ENCODE measurements at places on chromosomes 11 and 22.

DNA sequence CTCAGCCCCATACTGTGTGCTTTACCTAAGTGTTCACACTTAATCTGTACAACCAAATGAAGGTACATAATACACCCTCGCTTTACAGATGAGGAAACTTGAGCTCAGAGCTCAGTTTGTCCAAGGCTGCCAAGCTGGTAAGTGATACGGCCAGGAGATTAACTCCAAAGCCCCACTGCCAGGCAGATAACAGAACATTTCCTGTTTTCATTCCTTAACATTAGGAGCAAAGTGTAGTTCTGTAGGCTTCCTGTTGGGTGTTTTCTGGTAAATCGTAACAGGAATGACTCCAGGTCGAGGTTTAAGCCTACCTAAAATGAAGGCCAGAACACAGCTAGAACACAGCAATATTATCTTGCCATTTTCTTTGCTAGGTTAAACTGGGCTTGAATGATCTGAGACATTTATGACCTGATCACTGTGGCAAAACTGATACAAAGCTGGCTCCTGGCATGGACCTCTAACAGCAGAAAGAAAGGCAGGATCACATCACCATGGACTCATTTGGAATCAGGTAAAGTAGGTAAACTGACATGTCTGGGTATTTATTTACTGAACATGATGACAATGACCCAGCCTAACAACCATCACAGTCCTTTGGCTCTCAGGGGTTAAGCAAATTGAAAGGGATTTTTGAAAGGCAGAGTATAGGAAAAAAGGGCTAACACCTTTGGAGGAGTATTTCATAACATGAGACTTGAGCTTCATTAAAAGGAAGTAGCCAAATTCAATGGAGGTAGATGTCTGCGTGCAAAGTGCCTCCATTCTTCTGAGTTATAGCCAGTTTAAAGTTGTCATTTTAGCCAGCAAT, 3.9 kb upstream of the NUP50 start:
- no peak for DNase-seq

GRCh38 chr22:44676441-44677352, 25.3 kb upstream of the PRR5 start:
- DNase-seq: no peak

DNA sequence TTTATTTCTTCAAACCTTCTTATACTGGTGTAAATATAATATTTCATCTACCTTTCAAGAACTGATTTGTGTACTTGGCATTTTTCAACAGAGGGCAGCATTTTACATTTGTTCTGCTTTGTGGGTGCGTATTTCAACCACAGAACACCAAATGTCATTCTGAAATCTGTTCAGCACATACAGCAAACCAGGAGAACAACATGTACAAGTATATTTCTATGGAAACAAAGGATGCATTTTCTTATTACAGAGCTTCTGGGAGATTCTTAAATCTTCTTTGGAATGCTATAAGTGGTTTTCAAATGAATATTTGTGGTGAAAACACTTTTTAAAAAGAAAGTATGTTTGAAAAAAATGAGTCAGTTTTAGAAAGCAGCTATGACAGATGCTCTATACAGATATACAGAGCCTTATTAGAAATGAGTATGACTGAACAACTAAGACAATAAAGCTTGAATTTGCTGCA, 946.0 kb downstream of the FAM181B start:
- DNase-seq: no peak

DNA sequence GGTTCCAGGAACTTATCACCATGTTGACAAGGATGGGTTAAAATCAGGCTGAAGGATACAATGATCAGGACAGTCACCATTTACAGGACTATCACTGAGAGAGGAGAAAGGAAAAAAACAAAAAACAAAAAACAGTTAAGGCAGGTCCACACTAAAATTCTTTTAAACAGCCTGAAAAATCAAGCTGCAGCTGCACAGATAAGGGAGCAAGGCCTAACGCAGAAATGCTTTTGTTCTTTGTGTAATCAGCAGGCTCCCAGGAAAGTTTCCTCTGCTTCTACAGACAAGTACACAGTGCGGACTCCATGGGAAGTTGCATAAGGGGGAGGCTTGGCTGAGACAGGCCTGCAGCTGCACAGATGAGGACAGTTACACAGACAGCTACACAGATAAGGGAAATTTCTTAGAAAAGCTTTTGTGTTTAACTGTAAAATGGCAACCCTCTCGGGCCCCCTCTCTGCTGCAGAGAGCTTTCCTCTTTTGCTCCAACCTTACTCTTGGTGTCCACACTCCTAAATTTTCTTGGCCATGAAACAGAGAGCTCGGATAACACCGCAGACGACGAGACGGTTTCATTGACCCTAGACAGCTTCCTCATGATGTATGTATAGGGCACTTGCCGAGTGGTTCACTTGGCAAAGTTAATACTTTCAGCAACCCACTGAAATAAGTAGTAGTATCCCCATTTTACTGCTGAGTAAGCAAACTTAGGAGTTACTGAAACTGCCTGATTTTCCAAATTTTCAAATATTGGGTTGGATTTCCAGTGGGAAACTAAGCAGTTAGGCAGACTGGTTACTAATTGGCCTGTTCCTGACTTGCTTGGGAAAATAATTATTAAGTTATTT, 45.5 kb downstream of the PIWIL3 start:
- DNase-seq: no peak

DNA sequence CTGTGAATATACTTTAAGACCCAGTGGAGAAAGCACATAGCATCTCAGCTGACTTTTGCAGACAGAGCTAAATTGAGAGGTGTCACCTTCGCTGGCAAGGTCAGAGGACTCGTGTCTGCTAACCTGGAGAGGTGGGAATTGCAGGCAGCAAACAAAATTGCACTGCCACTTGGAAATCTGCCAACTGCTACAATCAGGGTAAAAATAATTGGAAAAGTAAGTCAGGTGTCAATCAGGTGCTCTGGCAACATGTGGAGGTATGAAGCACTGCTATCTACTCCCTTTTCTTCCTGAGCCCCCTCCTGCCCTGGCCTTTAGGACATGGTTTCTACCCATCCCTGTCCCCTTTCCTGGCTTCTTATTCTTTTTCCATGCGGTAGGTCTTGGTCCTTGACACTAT, 24.1 kb upstream of the LRRC55 start:
- DNase-seq: no peak

DNA sequence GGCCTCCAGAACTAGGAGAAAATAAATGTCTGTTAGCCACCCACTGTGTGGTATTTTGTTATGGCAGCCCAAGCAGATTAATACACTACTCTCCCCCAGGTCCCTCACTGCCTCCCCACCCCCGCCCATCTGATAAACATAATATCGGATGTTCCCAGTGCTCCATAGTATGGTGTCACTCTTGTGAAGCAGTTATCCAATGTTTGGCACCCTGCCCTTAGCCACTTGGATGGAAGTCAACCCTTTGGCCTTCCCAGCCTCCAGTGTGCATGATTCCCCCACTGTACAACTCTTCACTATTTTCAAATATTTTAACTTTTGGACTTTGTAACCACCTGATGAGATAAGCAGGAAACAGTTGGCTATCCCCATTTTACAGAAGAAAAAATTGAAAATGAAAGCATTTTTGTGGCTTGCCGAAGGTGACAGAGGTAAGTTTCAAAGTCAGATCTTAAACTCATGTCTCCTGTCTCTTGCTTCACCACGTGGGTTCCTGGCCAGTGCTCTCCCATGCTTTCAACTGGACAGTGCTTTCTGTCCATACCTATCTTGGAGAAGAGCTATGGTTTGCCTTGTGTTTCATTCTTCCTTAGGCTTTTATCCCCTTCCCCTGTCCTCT, 53.2 kb downstream of the ALX4 start:
- DNase-seq: no peak

DNA sequence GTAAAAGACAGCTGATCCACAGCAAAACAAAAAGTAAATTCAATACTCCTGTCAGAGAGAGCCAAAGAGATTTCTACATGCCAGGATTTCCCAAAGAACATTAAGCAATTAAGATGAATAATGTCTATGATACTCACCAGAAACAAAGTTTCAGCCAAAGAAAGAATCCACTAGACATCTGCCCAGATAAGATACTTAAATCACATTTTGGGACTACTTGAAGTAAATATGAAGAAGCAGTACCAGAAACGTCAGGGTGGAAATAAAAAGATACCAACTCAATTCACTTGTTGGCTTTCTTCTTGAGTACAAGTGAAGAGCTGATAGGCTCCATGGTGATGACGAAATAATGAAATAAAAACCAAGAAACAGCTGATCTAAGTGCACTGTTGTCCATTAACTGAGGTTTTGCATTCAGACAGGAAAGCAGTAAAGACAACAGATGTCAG, 31.6 kb upstream of the ARHGAP32 start:
- peak; percentile 44 for DNase-seq

DNA sequence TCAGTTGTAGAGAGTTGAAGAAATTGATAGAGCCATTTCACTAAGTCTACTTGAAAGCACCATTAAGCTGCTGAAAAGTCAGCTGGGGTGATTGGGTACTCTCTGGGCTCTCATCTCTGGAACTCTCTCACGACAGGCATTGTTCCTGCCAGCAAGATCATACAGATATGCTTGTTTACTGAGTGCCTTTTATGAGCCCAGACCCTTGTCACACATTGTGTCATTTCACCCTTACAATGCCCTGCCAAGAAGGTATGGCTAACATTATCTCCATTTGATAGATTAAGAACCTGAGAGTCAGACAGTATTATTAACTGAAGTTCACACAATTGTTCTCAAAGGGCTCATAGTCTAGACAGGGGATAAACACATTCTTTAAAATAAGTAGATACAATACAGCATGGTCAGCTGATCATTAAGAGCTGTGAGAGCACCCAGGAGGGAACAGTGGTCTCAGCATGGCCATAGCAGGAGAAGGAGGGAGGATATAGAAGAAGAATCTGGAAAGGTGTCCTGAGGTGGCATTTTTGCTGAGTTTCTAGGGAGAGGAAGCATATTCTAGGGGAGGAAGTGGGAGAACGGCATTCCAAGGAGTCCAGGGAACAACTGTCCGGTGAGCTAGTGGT, 580.5 kb downstream of the INSC start:
- no peak for DNase-seq

DNA sequence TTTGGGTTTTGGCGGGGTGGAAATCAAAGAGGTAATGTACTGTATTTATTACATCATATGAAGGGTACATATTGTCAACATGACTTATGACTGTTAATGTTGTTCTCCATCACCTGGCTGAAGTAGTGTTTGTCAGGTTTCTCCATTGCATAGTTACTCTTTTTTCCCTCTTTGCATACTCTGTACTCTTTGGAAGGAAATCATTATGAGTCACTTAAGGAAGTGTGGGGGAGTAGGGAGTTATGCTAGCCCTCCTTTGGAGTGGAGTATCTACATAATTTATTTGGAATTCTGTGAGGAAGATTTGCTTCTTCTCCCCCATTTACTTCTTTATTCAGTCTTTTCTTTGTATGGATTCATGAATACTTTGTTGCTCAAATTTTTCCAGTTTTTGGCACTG, 3.6 kb upstream of the PGR start:
- DNase-seq: no peak

DNA sequence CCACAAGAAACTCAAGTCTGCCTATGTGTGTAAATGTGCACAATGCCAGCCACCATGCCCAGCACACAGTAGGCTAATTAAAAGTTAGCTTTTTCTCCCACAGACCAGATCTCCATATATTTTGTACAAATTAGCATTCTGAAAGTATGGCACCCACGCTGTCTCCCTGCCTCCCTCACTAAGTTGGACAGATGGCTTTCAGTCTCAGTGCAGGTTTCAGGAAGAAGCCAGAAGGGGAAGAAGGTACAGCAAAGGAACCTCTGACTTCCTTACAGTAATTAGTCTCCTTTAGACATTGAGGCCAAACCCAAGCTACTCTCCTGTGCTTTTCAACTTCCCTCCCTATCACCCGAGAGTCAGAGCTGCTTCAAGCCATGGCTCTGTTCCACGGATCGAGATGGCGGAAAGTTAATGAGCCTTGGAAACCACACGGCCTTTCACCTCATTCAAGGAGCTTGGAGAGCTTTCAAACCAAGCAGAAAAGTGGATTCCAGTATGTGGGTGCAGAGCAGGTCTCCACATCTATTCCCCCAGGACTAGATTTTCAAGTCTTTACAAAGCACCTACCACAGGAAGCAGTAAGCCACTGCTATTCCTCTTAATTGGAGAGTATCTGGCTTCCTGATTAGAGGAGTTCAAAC, 221.1 kb upstream of the NARS2 start:
- no peak for DNase-seq

GRCh38 chr11:126484266-126484665, 128.8 kb downstream of the ST3GAL4 start:
- no peak for DNase-seq

DNA sequence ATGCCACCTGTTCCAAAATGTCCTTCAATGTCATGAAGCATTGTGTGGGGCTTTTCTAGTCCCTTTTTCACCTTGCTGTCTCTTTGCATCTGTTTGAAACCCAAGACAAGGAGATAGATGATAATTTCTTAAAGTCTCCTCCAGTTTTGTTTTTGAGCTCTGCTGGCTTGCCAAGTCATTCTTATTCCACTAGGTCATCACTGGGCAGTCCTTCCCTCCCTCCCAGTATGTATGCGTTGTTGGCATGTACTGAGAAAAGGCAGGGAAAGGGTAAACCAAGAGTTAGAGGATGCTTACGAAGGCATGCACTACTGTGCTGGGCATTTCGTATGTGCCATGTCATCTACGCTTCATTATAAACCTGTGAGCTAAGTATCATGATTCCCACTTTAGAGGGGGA, 78.6 kb downstream of the PARVA start:
- DNase-seq: no peak

GRCh38 chr11:78474451-78474850, 56.8 kb upstream of the GAB2 start:
- no peak for DNase-seq

DNA sequence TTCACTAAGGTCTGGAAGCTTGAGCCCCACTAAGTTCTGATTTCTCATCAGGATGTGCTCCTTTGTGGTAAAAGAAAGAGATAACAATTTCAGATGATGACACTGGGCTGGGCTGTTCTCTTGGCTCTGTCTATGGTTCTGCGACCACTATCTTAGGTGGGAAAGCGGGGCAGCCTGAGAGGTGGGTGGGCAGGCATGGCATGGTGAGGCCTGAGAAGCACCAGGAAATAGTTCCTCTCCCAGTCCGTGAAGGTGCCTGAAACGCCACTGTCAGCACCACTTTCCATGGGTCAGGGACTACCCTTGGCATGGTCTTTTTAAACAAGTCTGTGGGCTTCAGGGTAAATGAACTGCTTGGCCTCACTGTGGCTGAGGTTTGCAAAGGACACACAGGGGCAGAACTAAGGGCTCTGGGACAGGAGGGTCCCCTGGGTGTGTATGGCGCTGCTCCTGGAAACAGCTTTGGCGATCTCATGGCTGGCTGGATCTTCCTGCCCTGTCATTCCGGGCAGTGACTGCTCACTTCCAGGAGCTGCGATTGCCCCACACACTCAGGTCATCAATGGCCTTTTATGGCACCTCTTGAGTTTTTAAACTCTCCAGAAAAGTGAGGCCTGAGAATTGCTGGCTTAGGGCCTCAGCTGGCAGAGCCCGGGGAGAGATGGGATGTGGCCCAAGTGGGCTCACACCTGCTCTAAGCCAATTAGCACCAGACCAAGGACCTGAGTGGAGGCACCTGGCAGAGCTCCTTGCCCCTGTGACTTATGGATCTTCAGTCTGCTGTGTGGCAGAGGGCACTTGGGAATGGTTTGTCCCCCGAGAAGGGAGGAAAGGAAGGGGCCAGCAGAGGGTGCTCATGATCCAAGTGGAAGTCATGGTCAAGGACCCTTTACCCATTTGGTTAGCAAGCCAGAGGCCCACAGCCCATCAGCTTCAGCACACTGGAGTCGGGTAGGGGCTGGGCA, 55.6 kb upstream of the LYVE1 start:
- DNase-seq: no peak

- DNase-seq: peak; percentile 66
Observed at GRCh38 chr11:3823303-3823702, 14.9 kb downstream of the PGAP2 start.

Data from GM04504 (cell line).